ENCODE measurements at places on chromosomes 7 and 10.
A peak's percentile ranks its signal among the peaks of the same experiment; 100 is the strongest.

- DNase-seq, result no peak
Measured at GRCh38 chr10:14254368-14254767, 76.4 kb downstream of the FRMD4A start.

DNA sequence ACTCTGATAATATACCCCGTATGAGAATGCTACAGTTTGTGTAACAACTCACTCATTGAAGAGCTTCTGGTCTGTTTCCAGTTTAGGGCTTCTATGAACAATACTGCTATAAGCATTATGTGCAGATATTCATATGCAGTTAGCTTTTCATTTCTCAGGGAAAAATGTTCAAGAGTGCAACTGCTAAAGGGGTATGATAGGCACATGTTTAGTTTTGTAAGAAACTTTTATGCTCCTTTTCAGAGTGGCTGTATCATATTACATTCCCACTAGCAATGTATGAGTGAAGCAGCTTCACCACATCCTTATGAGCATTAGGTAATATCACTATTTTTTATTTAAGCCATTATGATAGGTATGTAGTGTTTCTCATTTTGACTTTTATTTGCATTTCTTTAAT is 182.6 kb upstream of the CXCL12 start:
- DNase-seq, result no peak

- no peak for DNase-seq
Measured at GRCh38 chr10:118918587-118918986, 110.9 kb upstream of the NANOS1 start.

DNA sequence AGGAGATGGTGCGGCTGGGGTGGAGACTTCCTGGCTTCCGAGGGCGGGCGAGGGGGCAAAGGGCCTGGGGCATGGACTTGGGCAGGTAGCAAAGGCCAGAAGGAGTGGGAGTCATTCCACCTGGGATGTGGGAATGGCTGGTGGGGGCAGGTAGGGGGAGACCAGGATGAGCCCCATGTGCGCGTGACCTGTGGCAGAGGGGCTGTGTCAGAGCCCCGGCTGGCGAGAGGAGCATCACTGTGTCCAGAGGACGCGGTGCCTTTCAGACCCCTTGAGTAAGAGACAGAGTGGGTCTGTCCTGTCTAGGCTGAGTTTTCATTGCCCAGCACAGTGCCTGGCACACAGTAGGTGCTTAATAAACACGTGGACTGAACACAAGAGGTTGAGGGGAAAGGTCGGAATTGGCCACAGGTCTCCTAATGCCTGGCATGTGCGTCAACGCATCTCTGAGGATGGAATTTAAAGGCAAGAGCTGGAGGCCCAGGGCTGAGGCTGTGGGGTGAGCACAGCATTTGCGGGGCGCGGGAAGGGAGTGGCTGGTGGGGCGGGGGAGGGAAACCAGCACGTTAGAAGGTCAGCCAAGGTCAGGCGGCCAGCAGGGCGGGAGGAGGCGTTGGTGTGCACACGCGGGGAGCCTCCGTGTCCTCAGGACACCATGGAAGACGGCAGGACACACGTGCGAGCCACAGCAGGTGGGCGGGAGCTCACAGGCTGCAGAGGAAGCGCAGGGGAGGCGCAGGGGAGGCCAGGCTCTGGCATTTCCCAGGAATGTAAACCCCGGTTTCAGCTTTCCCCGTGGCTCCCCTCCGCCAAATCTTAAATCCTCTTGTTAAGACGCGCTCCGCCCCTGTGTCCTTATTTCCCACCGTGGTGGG is 51.8 kb downstream of the CUX1 start:
- DNase-seq, result no peak

GRCh38 chr10:85645926-85646711 is 720.5 kb downstream of the GRID1 start:
- DNase-seq, result peak; percentile 58

GRCh38 chr7:74199551-74200355 is 10.1 kb upstream of the LAT2 start:
- DNase-seq, result no peak

DNA sequence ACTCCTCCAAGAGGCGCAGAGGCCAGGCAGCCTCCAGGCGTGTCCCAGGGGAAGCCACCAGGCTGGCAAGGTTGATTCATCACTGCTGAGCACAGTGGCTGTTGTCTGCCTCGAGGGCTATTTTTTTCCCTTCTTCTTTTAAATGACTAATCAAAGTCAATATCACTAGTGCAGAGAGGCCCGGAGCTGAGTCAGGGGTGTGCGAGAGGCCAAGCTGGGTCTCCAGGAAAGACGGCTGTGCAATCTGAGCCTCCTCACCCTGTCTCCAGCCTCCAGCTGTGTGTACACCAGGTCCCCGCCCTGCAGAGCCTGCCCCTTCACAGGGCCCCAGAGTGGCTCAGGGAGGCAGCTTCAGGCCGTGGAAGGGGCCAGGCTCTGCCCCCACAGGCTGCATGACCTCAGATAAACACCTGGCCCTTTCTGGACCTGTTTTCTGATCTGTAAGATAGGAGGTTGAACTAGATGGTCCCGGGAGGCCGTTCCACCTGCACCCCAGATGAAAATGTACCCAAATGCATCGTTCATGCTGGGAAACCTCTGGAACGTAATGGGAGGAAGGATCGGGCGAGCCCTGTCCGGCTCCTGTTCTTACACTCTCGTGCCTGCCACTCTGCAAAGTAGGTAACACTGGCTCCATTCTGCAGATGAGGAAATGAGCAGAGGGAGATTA is 3.7 kb downstream of the STX1A start:
- DNase-seq, result no peak

- no peak for DNase-seq
Measured at GRCh38 chr7:10412422-10413019, 561.2 kb upstream of the PHF14 start.

DNA sequence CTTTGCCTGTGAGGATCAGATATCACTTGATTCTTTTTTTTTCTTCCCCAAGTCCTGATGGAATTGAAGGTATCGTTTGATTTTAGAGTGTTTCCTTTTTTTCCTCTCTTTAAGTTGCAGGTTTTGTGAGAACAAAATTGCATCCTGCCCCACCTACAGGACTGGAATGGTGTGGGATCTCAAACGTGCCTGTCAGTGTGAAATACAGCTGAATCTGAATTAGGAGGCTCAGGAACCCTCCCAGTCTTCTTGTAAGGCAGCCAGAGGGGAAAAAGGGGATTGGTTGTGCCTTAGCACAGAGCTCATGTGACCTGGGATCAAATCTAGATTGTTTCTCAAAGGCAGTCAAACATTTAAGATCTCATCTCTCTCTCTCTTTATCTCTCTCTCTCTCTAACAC is 32.7 kb upstream of the KLHL7 start:
- no peak for DNase-seq

- no peak for DNase-seq
Measured at GRCh38 chr10:8365935-8366911, 311.7 kb downstream of the GATA3 start.

DNA sequence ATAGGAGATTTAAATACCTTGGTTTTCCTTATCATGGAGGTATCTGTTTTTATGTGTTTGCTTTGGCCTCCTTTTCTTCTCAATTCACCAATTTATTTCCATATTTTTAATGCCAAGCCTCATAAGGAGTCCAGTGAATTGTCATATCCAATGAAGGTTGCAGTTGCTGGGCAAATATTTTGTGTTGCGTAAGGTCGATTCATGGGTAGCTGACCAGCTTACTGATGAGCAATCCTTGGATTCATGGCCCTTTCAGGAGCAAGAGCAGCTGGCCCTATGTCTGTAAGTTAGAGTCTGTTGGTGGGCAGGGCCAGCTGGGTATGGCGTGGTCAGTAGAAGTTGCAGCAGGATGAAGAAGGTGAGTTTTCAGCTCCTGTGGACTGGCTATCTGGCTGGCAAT is 182.9 kb downstream of the PFKFB3 start:
- no peak for DNase-seq

- DNase-seq, result no peak
Measured at GRCh38 chr7:36984041-36984521, 259.8 kb upstream of the AOAH start.

- DNase-seq, result no peak
Measured at GRCh38 chr10:74766501-74766900, 59.9 kb upstream of the KAT6B start.

GRCh38 chr10:119030421-119031250 is 1.1 kb downstream of the NANOS1 start:
- peak; percentile 74 for DNase-seq

DNA sequence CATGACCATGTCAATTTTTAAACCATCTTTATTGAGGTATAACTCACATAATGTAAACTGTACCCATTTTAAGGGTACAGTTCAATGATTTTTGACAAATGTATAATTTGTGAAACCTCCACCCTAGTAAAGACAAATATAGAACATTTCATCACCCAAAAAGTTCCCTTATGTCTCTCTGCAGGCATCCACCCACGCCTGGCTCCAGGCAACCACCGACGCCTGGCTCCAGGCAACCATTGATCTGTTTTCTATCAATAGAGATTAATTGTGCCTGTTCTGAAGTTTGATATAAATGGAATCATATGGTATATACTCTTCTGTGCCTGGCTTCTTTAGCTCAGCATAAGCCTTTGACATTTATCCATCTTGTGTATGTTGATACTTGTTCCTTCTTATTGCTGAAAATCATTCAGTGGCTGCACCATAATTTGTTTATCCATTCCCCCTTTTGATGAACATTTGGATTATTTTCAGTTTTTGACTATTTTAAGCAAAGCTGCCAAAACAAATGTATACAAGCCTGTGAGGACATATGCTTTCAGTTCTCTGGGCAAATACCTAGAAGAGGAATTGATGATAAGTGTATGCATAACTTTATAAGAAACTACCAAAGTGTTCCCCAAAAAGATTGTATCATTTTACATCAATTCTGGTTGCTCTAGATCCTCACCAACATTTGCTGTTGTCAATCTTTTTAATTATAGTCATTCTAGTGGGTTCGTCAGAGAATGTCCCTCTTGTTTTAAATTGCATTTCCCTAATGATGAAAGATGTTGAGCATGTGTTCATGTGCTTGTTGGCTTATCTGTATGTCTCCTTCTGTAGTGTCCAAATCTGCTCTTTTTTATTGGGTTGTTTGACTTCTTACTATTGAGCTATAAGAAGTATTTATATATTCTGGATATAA is 55.7 kb upstream of the HECTD2 start:
- no peak for DNase-seq

GRCh38 chr7:8817448-8818036 is 384.1 kb downstream of the NXPH1 start:
- DNase-seq, result no peak

DNA sequence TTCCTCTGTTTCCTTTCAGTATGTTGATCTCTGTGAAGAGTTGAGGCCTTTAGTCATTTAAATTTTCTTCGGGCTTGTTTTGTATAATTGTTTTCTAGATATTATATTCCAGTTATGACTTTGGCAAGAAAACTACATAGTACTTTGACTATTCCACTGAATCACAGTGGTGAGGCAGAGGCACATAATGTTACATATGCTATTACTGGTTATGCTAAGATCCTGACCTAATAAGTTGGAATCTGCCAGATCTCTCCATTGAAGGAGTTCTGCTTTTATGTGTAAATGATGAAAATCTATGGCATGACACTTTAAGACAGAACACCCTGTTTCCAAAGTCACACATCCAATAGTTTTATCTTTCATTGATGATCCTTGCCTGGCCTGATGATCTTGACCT is 83.7 kb downstream of the CYP2C19 start:
- no peak for DNase-seq

DNA sequence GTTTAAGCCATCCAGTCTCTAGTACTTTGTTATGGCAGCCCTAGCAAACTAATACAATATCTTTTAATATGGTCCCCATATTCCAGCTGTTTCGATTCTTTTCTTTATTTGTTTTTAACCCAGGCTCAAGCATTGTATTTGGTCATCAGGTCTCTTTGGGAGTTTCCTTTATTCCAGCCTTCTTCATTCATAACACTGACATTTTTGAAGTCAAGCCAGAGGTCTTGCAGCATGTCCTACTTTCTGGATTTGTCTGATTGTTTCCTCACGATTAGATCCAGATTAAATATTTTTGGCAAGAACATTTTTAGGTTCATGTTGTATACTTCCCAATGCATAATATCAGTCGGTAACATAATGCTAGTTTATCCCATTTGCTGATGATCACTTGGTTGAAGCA is 11.8 kb downstream of the SLC25A13 start:
- no peak for DNase-seq

DNA sequence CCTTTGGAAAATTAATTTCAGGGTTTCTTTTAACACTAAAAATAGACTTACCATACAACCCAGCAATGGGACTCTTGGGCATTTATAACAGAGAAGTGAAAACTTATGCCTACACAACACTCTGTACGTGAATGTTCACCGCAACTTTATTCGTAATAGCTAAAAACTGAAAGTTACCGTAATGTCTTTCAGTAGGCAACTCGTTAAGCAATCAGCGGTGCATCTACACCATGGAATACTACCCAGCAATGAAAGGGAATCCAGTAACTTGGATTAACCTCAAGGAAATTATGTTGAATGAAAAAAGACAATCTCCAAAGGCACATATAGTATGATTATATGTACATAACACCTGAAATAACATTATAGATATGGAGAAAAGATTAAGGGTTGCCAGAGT is 16.2 kb downstream of the CCDC3 start:
- no peak for DNase-seq

DNA sequence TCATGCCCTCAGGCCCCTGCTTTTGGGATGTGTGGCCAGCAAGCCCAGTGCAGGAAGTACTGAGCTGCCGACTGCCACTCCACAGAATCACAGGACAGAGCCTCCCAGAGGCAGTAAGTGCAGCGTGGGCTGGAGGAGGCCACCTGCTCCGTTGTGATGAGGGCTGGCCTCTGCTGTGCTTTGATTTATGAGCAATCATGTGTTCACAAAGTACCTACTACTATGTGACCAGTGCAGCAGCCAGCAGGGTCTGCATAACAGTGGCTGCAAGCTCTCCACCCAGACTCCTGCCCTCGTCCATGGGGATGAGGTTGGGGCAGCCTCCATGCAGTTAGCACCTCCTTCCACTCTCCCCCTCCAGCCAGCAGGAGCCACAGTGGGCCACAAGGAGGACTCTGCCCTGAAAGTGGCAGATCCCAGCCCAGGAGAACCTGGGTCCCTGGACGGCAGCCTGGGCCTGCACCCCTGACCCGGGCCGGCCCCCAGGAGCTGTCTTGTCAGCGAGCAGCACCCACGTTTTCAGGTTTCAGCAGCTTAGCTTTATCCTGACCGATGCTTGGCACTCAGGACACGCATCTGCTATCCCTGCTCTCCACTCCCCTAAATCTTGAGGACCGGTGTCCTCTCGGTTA is 37.7 kb upstream of the INSIG1 start:
- DNase-seq, result no peak

DNA sequence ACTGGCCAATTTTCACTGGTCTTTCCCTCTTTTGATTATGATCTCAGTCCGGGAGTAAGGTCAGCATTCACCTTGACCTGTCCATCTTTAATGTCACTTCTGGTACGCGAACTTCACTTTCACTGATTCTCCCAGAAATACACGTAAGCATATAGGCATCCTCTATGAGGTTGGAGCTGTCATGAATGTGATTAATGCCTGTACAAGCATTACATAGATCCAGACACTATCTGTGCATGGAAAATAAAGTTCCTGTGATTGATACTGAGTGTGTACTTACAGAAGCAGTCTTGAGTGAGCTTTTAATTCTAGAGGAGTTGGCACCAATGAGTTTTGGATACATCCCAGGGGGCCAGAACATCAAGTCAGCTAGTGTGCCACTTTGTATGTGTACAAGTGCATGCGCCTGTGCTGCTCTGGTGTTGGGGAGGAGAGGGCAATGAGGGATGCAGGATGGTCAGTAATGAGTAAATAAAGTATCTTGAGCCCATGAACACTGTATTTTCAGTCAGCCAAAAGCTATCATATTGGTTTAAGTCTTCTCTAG is 6.0 kb downstream of the PTPRZ1 start:
- DNase-seq, result no peak

All from left forelimb (tissue), 1 donor.